ENCODE measurements at places on chromosomes 7 and 10. TPM values are rescaled to one million over a fixed set of nuclear protein-coding genes. Genes with fewer than 3 reads are reported as not detected.

GRCh38 chr10:37701781-37702493, 155.5 kb downstream of the ZNF248 start:
- no peaks in the 10 kb centered on the region for H3K27me3 ChIP-seq
- no peaks in the 10 kb centered on the region for H3K36me3 ChIP-seq
- H3K27ac ChIP-seq = no peak overlapping the region
- H3K4me1 ChIP-seq = no peaks in the 10 kb centered on the region

GRCh38 chr7:27921081-27921836, 181.3 kb downstream of the TAX1BP1 start:
- no peaks in the 10 kb centered on the region for H3K36me3 ChIP-seq
- no peaks in the 10 kb centered on the region for H3K27me3 ChIP-seq
- peak; percentile 94 for DNase-seq
- H3K4me1 ChIP-seq = peaks cover 37% of the 10 kb centered on the region

- no peak overlapping the region for H3K27ac ChIP-seq
- H3K36me3 ChIP-seq = no peaks in the 10 kb centered on the region
- no peak for DNase-seq
- no peaks in the 10 kb centered on the region for H3K4me1 ChIP-seq
- H3K4me3 ChIP-seq = no peak overlapping the region
Measured at GRCh38 chr7:25963733-25964132, 188.3 kb upstream of the NFE2L3 start.

GRCh38 chr7:76364198-76364584, 5.4 kb upstream of the YWHAG start:
- DNase-seq = peak; percentile 55
- peaks cover 27% of the 10 kb centered on the region for H3K4me1 ChIP-seq
- peak overlapping the region; percentile 74 for H3K27ac ChIP-seq
- no peaks in the 10 kb centered on the region for H3K36me3 ChIP-seq
- H3K4me3 ChIP-seq = no peak overlapping the region
- no peaks in the 10 kb centered on the region for H3K27me3 ChIP-seq

GRCh38 chr10:7756360-7756992, 31.3 kb downstream of the KIN start:
- H3K4me1 ChIP-seq = no peaks in the 10 kb centered on the region
- peaks cover 8% of the 10 kb centered on the region for H3K36me3 ChIP-seq
- H3K27ac ChIP-seq = no peak overlapping the region
- no peaks in the 10 kb centered on the region for H3K27me3 ChIP-seq

GRCh38 chr10:119333146-119333792, 125.9 kb downstream of the GRK5 start:
- H3K36me3 ChIP-seq = peaks cover 2% of the 10 kb centered on the region
- H3K27ac ChIP-seq = no peak overlapping the region
- peak; percentile 20 for DNase-seq
- H3K4me3 ChIP-seq = no peak overlapping the region

- no peaks in the 10 kb centered on the region for H3K27me3 ChIP-seq
- no peak overlapping the region for H3K4me3 ChIP-seq
- H3K4me1 ChIP-seq = no peaks in the 10 kb centered on the region
- no peak overlapping the region for H3K27ac ChIP-seq
- no peak for DNase-seq
Measured at GRCh38 chr10:75499556-75500160, 68.2 kb downstream of the LRMDA start.

DNA sequence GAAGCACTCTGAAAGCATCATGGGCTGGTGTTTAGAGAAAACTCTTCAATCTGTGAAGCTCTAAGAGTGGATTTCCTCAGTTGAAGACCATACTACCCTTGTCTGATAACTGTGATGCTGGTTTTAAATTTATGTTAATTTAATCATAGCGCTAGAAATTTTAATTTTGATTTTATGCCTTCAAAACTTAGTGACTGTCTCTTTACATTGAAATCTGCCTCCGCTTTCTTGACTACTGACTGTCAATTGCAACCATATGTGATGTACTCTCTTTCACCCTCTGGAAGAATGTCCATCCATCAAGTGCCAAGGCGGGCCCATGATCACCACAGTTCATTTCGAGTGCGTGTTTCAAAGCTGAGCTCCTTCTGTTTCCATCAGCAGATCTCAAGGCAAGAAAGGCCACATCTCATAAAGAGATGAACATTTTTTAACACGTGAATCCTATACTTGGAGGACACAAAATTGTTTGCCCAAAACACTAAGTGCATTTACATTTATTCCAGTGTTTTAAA, 147.1 kb downstream of the ITGA8 start:
- H3K27me3 ChIP-seq = no peaks in the 10 kb centered on the region
- H3K36me3 ChIP-seq = no peaks in the 10 kb centered on the region
- H3K27ac ChIP-seq = no peak overlapping the region
- no peaks in the 10 kb centered on the region for H3K4me1 ChIP-seq
- no peak overlapping the region for H3K4me3 ChIP-seq

- no peak for DNase-seq
- no peak overlapping the region for H3K27ac ChIP-seq
- no peaks in the 10 kb centered on the region for H3K4me1 ChIP-seq
- H3K4me3 ChIP-seq = no peak overlapping the region
- no peaks in the 10 kb centered on the region for H3K27me3 ChIP-seq
- H3K36me3 ChIP-seq = no peaks in the 10 kb centered on the region
Measured at GRCh38 chr7:48515171-48515570, 343.9 kb downstream of the ABCA13 start.

DNA sequence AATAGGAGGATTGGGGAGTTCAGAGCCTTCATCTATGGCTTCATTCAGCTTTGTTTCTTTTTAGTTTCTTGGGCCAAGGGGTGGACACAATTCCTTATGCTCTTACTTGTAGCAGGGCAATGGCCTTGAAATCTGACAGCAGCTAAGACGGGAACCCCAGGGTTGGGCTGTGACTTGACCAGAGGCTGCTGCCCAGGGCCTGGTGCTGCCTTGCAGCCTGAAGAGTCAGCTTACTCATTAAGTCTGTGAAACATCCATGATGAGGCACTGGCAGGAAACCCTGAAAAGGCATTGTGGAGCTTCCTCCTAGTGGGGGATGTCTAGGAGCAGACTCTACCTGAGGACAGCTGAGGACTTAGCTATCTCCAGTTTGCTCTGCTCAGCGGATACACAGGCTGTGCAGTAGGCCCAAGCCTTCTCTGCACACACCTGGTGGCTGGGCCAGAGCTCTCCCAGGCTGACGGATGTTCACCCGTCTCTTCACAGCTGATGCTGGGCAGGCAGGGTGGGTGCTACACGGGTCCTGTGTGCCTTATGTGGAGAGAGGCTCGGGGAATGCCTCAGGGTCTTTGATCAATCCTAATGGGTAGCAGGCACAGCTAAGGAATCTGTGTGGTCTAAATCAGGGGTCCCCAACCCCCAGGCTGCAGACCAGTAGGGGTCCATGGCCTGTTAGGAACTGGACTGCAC, 17.8 kb downstream of the CXCL12 start:
- no peak overlapping the region for H3K27ac ChIP-seq
- H3K27me3 ChIP-seq = no peaks in the 10 kb centered on the region
- H3K36me3 ChIP-seq = no peaks in the 10 kb centered on the region
- no peak overlapping the region for H3K4me3 ChIP-seq
- no peak for DNase-seq

- no peak overlapping the region for H3K27ac ChIP-seq
- no peaks in the 10 kb centered on the region for H3K36me3 ChIP-seq
- DNase-seq = no peak
Measured at GRCh38 chr10:122558452-122558851, 2.1 kb upstream of the DMBT1 start.

- H3K27me3 ChIP-seq = no peaks in the 10 kb centered on the region
- DNase-seq = peak; percentile 44
- no peaks in the 10 kb centered on the region for H3K36me3 ChIP-seq
- peaks cover 38% of the 10 kb centered on the region for H3K4me1 ChIP-seq
- peak overlapping the region; percentile 75 for H3K4me3 ChIP-seq
Measured at GRCh38 chr10:100009283-100009792, 409 bp downstream of the DNMBP start.

GRCh38 chr7:125254566-125254965, 324.9 kb upstream of the POT1 start:
- no peaks in the 10 kb centered on the region for H3K27me3 ChIP-seq
- H3K4me3 ChIP-seq = no peak overlapping the region
- no peaks in the 10 kb centered on the region for H3K4me1 ChIP-seq

GRCh38 chr7:65746398-65746669, 126.5 kb upstream of the VKORC1L1 start:
- H3K27ac ChIP-seq = peak overlapping the region; percentile 90
- no peaks in the 10 kb centered on the region for H3K36me3 ChIP-seq
- DNase-seq = peak; percentile 66
- peaks cover 15% of the 10 kb centered on the region for H3K4me1 ChIP-seq
- H3K4me3 ChIP-seq = no peak overlapping the region

DNA sequence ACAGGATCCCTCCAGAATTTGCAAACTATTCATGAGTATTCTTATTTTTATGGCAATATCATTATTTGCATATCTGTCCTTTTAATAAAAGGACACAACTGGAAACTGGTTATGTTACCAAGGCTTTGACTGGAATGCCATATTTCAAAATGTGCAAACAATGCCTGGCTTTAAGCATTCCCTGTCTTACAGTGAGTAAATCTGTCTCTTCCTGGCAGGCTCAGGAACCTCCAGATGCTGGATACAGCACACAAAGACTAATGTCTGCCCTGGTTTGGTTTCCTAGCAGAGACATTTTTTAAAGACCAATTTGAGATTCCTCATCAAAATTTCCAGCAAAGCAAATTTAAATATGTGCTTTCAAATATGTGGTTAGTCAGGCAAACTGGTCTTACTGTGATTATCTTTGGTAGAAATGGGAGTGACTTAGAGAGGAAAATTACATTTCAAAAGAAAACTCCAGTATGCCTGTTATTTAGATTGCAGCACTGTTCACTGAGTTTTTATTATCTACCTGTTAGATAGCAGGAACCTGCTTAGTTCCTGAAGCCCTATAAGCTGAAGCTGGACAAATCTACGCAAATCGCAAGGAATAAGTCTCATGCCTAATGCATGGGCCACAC, 31.3 kb downstream of the RNF216 start:
- DNase-seq = no peak
- no peaks in the 10 kb centered on the region for H3K4me1 ChIP-seq
- H3K36me3 ChIP-seq = peaks cover 10% of the 10 kb centered on the region
- H3K27ac ChIP-seq = no peak overlapping the region

GRCh38 chr7:121954803-121955202, 81.8 kb downstream of the PTPRZ1 start:
- no peak overlapping the region for H3K27ac ChIP-seq
- H3K4me3 ChIP-seq = no peak overlapping the region
- no peaks in the 10 kb centered on the region for H3K4me1 ChIP-seq
- no peaks in the 10 kb centered on the region for H3K27me3 ChIP-seq

DNA sequence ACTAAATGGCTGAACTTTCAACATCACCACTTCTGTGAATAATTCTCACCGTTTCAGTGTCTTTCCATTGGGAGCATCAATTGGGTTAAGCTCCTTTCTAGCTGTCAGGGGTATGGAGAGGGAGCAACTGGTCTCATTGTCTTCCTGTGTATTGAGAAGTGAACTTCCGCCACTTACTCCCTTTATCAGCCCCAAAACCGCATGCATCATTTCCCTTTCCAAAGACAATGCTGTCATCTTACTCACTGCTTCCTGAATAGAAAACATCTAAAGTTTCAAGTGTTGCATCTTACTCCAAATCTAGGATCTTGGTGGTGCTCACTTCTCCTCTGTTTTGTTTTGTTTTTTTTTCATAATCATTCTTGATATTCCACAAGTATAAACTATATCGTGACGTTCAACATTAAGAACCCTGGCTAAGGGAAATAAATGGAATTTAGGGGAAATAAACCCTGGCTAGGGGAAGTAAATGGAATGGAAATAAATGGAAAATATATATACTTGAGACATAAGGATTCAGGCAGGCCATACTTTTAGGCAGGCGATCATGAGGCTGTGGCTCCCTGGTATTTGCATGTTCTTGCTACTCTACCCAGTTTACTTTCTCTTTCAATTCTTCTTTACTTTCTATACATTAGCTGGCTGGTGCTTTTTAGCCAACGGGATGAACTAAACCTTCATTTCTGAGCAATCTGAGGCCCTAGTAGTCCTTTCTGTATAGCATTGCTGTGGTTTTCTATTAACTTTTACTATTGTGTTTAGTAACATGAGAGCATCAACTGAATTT, 371.9 kb downstream of the BMPER start:
- no peaks in the 10 kb centered on the region for H3K36me3 ChIP-seq
- DNase-seq = peak; percentile 84
- H3K4me3 ChIP-seq = no peak overlapping the region
- H3K27me3 ChIP-seq = no peaks in the 10 kb centered on the region

- H3K27me3 ChIP-seq = no peaks in the 10 kb centered on the region
- no peak for DNase-seq
- H3K4me3 ChIP-seq = no peak overlapping the region
Measured at GRCh38 chr7:127760436-127761031, 108.5 kb downstream of the SND1 start.

- no peaks in the 10 kb centered on the region for H3K4me1 ChIP-seq
- DNase-seq = no peak
- no peak overlapping the region for H3K27ac ChIP-seq
Measured at GRCh38 chr7:108643136-108643535, 73.5 kb downstream of the DNAJB9 start.

DNA sequence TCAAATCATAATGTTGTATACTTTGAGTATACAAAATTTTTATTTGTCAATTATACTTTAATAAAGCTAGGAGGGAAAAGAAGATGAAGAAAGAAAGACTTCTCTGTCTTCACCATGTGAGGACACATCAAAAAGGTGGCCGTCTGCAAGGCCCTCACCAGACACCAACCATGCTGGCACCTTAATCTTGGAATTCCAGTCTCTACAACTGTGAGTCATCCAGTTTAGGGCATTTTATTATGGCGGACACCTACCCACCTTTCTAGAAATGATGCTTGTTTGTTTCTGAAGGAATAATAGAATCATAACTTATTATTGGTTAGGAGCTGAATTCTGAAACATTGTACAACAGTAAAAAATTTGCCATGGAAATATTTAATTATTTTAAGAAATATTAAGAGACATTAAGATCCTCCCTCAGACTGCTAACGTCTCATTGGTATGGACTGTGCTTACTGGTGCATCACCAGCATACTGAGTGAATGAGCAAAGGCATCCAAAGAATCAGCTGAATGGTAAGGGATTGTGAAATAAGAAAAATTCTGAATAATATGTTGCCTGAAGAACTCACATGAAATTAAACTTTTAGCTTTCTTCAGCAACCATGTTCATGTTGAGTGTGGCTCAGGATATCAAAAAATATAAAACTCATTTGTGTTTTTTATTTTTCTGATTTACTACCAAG, 536.6 kb downstream of the HTR7 start:
- peaks cover 15% of the 10 kb centered on the region for H3K4me1 ChIP-seq
- no peak overlapping the region for H3K27ac ChIP-seq
- H3K27me3 ChIP-seq = no peaks in the 10 kb centered on the region
- no peak for DNase-seq
- H3K36me3 ChIP-seq = no peaks in the 10 kb centered on the region
- no peak overlapping the region for H3K4me3 ChIP-seq

- H3K4me3 ChIP-seq = peak overlapping the region; percentile 88
- DNase-seq = peak; percentile 61
- H3K27ac ChIP-seq = peak overlapping the region; percentile 69
- H3K27me3 ChIP-seq = no peaks in the 10 kb centered on the region
Measured at GRCh38 chr7:5421714-5422395, 1.8 kb downstream of the TNRC18 start.

The CLDN4 gene
- 0.25 TPM for total RNA-seq

The TMEM273 gene
- total RNA-seq = 3.7 TPM

The PAPOLB gene
- total RNA-seq = 0.07 TPM

The POLR3A gene
- total RNA-seq = 22.1 TPM

The ANKRD61 gene
- total RNA-seq = 0.35 TPM

The CDK5 gene
- 16.5 TPM for total RNA-seq

The AOAH gene
- not detected for total RNA-seq

The HMX3 gene
- not detected for total RNA-seq
